Foreskin keratinocyte (primary cell): ENCODE measurements at places on chromosomes 16 and 17. TPM values are rescaled to one million over a fixed set of nuclear protein-coding genes. Genes with fewer than 3 reads are reported as not detected.

Gene KRTAP9-2
- not detected in 2 replicates for polyA plus RNA-seq

Gene KRTAP4-7
- polyA plus RNA-seq: not detected in 2 replicates

Gene ATF7IP2
- polyA plus RNA-seq: 3.1 and 3.3 TPM in 2 replicates

Gene RNF157
- 0.01 TPM in 1 of 2 replicates, not detected in the other for polyA plus RNA-seq

GRCh38 chr17:1577182-1577581, 14.6 kb upstream of the PITPNA start:
- DNase-seq: peak; percentile 66
